ENCODE measurements at places on chromosomes 3 and 15.

GRCh38 chr3:149373235-149374125, 4.0 kb downstream of the TM4SF1 start:
- no peak for DNase-seq

GRCh38 chr3:122030381-122031122, 8.5 kb upstream of the ILDR1 start:
- no peak for DNase-seq

- no peak for DNase-seq
Measured at GRCh38 chr3:151431940-151432339, 28.9 kb downstream of the IGSF10 start.

GRCh38 chr15:70720228-70721016, 42.9 kb downstream of the UACA start:
- DNase-seq: no peak

- DNase-seq: no peak
Measured at GRCh38 chr3:56484122-56484521, 15.9 kb upstream of the ERC2 start.

DNA sequence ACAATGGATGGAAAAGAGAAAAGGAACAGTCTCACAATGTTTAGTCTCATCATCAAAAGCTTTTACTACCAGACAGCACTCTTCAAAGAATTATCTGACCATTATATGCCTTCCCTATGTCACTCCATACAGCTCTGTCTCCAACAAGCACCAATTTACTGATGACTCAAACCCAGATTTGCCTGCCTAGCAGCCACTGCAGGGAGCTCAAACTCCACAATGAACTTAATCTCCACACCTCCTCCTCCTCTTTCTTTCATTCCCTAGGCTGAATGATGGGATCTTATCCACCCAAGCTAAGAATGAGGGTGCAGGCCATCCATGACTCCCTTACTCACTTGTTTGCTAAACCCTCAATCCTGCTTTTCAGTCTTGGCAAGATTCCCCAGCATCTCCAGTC, 45.5 kb downstream of the NBEAL2 start:
- no peak for DNase-seq

- no peak for DNase-seq
Measured at GRCh38 chr15:89991312-89991711, 9.8 kb upstream of the ZNF710 start.

GRCh38 chr3:159649951-159650350, 338.7 kb upstream of the IL12A start:
- no peak for DNase-seq

DNA sequence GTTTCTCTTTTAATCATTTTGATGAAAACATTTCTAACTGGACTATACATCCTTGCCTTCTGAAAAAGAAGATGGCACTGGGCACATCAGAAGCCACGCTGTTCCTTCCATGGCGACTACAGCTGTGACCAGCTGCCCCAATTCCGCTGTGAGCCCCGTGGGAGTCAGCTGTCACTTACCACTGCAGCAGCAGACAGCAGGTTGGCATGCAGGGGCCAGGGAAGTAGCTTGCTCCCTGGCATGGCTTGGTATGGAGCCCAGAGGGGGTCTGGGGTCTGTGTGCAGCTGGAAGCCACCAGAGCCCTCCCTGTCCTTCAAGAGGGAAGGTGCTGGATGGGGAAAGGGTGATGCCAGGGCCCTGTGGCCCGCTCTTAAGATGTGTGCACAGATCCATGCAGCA, 4.5 kb upstream of the ZXDC start:
- no peak for DNase-seq

DNA sequence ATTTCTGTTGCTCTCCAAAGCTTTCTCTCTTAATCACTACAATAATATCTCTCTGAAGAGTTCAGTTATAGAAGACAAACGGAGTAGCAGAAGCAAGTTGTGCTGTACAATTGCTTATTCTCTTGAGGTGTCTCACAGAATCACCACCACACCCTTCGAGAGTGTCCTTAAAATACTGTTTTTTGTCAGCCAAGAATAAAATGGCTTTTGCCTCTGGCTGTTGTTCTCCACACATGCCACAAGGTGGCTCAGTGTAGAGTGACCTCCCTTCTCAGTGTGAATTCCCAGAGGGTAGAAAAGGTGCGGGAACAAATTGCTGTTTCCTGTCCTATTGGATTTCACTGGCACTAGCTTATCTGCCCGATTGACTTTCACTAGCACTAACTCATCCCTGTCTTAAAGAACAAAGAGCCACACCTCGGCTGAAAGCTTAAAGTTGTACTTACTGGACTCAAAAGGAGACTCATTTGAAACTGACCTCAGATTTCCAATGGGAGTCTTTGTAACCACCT, 134.2 kb upstream of the SATB1 start:
- peak; percentile 11 for DNase-seq

- DNase-seq: no peak
Measured at GRCh38 chr3:189724356-189724755, 93.2 kb downstream of the TP63 start.

DNA sequence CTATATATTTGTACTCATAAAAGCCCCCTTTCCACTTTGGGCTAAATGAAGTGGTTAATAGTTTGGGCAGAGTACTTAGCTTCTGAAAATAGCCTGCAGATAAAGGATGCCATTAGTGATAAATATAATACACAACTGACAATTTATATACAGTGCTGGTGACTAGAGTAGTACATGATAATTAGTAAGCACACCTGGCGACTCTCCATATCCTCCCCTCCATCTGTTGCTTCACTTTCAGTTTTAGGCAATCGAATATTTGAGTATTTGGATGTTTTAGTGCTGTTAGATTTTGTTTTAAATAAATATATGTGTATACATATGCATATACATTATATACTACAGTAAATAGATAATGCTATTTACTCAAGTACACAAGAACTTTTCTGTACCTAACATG, 35.9 kb upstream of the CHMP2B start:
- no peak for DNase-seq

- DNase-seq: no peak
Measured at GRCh38 chr15:90844696-90845095, 23.7 kb upstream of the FURIN start.

- no peak for DNase-seq
Measured at GRCh38 chr3:55246033-55246432, 241.1 kb downstream of the WNT5A start.

- DNase-seq: no peak
Measured at GRCh38 chr3:86794361-86795065, 196.4 kb downstream of the VGLL3 start.

GRCh38 chr3:128041344-128041743, 10.9 kb upstream of the SEC61A1 start:
- DNase-seq: no peak

GRCh38 chr3:161602475-161602874, 105.9 kb downstream of the OTOL1 start:
- no peak for DNase-seq

DNA sequence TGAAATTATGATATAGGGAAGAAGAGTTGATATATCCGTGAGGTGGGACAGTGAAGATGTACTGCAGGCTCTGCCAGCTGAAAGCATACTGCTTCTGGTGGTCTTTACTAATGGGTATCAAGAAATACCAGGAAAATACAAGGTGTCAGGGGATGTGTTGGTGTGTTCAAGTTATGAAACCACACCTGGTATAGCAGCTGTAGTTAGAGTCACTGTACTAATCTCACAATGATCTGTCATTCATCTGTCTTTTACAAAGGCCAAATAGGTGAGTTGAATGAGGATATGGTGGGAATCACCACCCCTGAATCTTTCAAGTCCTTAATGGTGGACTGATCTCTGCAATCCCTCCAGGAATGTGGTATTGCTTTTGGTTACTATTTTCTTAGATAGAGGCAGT, 152.7 kb downstream of the NFKBIZ start:
- DNase-seq: no peak

DNA sequence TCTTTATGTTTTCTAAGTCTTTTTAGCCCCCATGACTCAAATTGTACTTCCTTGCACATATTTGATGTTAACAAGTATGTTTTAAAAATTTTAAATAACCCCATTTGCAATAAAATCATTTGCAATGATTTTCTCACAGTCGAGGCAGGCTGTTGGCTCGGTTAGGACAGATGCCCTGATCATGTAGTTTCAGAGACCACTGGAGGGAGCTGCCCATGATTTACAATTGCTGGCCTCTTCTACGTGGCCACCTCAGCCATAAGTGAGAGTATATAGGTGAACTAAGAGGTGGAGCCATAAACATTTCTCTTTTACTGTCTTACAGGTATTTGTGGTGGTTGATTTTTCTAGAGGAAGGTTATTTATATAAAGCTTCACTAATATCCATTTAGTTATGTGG, 1.7 kb downstream of the DTWD1 start:
- DNase-seq: no peak

GRCh38 chr3:64074060-64074459, 50.8 kb upstream of the PSMD6 start:
- no peak for DNase-seq

DNA sequence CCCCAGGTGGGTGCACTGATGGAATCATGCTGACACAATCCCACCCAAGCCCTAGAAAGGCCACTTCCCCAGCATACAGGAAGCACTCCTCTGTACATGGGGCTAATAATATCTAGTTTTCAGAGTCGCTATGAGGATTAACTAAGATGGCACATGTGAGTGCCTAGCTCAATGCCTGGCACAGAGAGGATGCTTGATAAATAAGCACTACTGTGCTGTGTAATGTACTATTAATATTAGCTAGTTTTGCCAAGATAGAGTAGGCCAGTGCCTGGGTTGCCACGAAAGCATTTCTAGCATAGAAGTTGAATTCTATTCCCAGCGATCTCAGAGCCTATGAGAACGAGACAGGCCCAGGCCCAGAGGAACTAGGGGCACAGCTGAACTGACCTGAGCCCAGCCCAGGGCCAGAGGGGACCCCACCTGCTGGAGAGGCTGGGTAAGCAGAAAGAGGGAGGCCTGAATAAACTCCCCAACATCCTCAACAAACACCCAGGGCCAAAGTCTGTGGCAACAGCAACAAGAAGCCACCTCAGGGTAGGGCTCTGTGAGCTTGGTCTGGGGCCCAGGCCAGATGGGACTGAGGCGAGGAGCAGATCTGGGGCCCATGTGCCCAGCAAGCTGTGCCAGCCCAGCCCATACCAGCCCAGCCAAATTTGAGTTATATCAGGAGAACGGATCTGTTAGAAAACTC, 7.6 kb upstream of the SEMA7A start:
- DNase-seq: no peak

GRCh38 chr3:31361371-31362273, 171.1 kb upstream of the STT3B start:
- DNase-seq: no peak

GRCh38 chr15:70169147-70169546, 71.4 kb upstream of the TLE3 start:
- no peak for DNase-seq

DNA sequence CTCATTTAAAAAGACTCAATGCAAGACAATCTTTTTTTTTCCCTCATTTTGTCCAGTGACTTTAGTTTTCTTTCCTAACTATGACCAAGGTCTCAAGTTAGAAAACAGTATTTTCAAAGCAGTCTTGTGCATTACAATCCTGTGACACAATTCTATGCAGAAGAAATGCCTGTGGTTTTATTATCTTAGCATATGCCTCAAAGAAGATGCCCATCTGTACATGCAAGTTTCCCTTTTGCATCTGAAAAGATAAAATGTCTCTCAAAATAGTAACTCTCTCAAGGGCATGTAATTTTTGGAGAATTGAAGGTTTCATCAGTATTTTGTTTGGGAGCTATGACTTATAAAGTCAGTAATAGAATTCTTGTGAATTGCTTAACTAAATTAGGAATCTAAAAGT, 292.0 kb upstream of the SUCLG2 start:
- no peak for DNase-seq

DNA sequence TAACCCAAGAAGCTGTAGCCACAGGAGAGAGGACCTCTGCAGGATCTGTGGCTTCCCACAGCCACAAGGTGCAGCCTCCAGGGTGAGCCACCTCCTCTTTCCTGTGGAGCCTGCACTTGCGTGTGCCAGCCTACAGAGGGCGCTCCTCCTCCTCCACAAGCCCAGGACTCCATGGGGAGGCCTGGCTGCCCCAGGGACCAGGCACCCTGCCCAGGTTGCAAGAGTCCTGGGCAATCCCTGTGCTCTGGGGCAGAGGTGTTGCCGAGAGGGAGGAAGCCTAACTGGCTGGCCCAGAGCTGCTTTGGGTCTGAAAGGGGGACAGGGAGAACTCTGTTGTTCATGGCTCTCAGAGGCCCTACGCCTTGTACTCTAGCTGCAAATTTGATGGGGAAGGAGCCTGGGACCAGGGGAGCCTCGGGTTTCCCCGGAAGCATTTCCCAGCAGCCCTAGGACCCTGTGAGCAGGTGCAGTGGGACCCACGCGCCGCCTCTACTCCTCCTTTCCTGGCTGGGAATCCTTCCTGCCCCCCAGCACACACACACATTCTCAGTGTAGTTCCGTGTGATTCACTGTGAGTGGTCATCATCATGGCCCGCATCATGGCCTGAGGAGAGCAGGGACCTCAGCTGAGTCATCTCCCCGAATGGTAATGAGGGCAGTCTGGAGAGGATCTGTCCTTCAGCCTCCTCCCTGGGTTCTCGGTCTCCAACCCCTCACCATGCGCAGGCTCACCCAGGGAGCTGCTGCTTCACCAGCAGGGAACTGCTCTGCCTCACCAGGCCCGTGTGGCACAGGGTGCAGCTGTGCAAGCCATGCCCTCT, 24.3 kb downstream of the TBC1D21 start:
- DNase-seq: peak; percentile 38

- DNase-seq: no peak
Measured at GRCh38 chr3:46405301-46406019, 1.4 kb downstream of the CCR5AS start.

GRCh38 chr15:41897363-41897799, 3.5 kb upstream of the SPTBN5 start:
- DNase-seq: no peak

GRCh38 chr3:128399221-128399915, 67.3 kb downstream of the DNAJB8 start:
- no peak for DNase-seq

GRCh38 chr3:184611607-184612281, 50.2 kb downstream of the EPHB3 start:
- DNase-seq: no peak

GRCh38 chr3:72123908-72124441, 339.0 kb upstream of the PROK2 start:
- no peak for DNase-seq

- no peak for DNase-seq
Measured at GRCh38 chr3:46433841-46434240, 26.8 kb downstream of the CCRL2 start.

GRCh38 chr3:69767571-69767970, 28.3 kb downstream of the MITF start:
- no peak for DNase-seq

- DNase-seq: no peak
Measured at GRCh38 chr3:79651536-79652065, 116.2 kb downstream of the ROBO1 start.
